ENCODE measurements at places on chromosomes 12 and 14. TPM values are rescaled to one million over a fixed set of nuclear protein-coding genes. Genes with fewer than 3 reads are reported as not detected.

Gene AKAP6
- 0.55 TPM for total RNA-seq

Gene GPR132
- total RNA-seq, result 0.68 TPM

Gene KRT82
- not detected for total RNA-seq

Gene RNU4-1
- not detected for total RNA-seq

Gene KRT1
- not detected for total RNA-seq

Gene SLC39A5
- total RNA-seq, result 0.05 TPM

Gene CD163L1
- total RNA-seq, result 0.53 TPM

Gene NRXN3
- total RNA-seq, result 0.52 TPM

Gene MSRB3
- 20.6 TPM for total RNA-seq

Gene PTPN6
- total RNA-seq, result 13.5 TPM

Gene RNASE3
- total RNA-seq, result not detected

Gene CPNE8
- 9.2 TPM for total RNA-seq
